Fibroblast of skin of scalp (primary cell): ENCODE measurements at places on chromosomes 3 and 15.
A peak's percentile ranks its signal among the peaks of the same experiment; 100 is the strongest.

- peak; percentile 51 for DNase-seq
Measured at GRCh38 chr3:43581343-43581742, 40.5 kb downstream of the ANO10 start.

DNA sequence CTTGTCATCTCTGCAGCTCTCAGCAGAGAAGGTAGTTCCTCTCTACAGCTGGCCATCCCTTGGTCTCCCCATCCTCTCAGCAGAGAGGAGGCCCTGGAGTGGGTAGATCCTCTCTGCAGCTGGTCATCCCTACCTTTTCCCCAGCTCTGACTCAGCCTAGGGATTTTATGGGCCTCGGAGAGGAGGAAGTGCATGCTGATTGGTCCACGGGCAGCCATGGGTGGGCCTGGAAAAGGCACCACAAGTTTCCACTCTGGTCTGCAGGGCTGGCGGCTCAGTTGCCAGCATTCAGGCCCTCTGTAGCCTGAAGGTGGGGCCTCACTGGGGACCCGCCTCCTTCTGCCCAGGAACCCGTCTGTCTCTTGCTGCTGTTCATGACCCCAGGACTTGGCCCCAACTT, 36.9 kb downstream of the NR1D2 start:
- no peak for DNase-seq

DNA sequence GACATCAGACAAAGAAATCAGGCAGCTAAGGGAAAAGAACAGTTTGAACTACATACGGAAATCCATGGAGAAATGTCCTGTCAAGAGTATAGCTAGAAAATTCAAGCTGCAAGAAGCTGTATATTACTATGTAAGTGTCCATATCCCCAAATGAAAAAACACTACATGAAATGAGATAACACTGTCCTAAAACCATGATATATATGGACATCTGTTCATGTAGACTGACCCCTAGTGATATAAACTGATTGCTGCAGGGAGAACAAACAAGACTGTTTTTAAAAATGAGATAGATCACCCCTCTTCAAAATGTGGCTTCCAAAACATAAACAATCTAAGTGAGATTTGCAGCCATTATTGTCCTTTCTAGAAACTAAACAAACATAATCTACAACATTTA, 985.6 kb downstream of the EPHA3 start:
- peak; percentile 27 for DNase-seq

DNA sequence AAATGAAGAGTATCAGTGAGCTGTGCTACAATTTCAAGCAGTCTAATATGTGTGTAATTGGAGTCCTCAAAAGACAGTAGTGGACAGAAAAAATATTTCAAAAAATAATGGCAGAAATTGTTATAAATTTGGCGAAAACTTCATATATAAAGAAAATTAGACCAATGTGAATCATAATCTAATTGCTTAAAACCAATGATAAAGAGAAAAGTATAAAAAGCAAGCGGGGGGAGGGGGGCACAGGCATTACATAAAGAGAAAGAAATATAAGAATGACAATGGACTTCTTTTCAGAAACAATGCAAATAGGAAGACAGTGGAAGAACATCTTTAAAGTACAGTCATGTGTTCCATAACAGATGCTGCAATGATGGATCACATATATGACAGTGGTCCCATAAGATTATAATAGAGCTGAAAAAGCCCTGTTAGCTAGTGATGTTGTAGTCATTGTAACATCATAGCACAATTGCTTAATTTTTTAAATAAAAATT, 7.9 kb upstream of the PXYLP1 start:
- DNase-seq: no peak

GRCh38 chr3:178778589-178778988, 242.4 kb downstream of the KCNMB2 start:
- no peak for DNase-seq

GRCh38 chr3:76552653-76553052, 487.2 kb upstream of the ROBO2 start:
- peak; percentile 27 for DNase-seq

DNA sequence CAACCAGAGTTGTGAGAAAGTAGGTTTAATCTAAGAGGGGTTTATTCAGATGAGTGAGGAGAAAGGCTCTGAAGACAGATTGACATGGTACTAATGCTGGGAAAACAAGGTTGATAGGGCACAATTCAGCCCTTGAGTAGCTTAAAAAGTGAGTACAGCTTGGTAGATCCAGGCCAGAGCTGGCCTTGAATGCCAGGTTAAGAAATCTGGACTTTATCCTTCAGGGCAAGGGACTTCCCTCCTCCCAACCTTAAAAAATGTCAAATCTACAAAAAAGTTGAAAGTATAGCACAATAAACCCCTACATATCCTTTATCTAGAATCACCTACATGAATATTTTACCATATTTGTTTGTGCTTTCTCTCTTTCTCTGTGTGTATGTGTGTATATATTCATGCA, 7.9 kb downstream of the TM4SF18 start:
- DNase-seq: no peak

DNA sequence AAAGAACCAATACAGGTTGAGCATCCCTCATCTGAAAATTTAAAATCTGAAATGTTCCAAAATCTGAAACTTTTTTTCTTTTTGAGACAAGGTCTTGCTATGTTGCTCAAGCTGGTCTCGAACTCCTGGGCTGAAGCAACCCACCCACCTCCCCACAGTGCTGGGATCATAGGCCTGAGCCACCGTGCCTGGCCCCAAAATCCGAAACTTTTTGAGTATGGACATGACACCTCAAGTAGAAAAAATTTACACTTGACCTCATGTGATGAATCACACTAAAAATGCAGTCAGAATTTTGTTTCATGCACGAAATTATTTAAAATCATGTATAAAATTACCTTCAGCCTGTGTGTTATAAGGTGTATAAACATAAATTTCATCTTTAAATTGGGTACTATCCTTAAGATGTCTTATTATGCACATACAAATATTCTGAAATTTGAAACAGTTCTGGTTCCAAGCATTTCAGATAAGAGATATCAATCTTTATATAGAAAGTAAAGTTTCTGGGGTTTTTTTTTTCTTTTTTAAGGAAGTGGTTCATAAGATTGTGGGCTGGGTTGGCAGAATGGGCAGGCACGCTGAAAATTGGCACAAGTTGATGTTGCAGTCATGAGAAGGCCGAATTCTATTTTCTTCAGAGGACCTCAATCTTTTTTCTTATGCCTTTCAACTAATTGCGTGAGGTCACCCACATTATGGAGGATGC, 72.5 kb downstream of the SPRED1 start:
- DNase-seq: no peak

GRCh38 chr3:97658668-97659285, 105.8 kb upstream of the ARL6 start:
- DNase-seq: peak; percentile 4

- DNase-seq: no peak
Measured at GRCh38 chr3:13243586-13243985, 170.4 kb upstream of the IQSEC1 start.

- no peak for DNase-seq
Measured at GRCh38 chr15:22895465-22896190, 57.2 kb downstream of the NIPA2 start.

DNA sequence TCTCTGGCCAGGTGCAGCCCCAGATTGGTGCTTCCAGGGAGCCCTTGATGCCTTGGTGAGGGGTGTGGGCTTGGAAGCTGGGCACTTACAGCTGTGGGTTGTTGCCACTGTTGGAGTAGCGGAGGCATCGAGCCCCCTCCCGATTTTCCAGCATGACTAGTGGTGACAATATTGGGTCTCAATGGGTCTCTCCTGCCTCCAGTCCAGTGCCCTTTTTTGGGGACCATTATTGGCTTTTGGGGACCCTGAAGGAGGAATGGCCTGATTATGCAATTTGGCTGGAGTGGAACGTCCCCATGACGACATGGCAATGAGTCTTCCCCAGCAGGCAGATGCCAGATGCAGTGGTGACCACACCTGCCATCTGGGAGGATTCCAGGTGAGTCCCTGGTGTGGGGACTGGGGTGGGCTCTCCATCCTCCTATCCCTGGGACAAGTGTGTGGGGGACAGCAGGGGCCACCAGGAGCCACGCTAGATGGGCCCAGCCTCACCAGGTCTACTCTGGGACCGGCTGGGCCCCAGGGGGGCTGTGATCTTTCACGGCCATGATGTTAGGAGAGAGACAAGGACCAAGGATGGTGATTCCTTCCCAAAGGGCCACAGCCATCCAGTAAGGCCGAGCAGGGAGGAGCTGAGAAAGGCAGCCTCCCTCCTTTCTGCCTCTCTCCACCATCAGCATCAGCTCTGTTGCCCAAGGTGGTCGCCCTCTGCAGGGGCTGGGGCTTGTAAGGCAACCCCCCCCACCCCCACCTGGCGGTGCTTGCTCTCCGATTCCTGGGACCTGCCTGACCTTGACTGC, 196.8 kb downstream of the GOLGA6L6 start:
- no peak for DNase-seq

DNA sequence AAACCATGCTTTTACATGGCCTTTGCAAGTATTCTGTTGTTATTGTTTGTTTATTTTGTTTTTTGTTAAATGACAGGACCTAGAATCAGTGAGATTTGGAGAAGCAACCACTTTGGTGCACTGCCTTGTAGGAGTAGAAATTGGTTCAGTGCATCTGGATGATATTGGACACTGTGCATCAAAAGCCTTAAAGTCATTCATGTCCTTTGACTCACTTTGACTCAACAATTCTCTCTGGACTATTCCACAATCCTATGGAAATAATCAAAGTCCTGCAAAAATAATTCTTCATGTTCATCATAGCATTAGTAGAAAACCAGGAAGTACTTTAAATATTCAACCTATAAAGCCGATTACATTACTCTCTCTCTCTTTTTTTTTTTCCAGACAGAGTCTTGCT, 224.8 kb downstream of the ABHD5 start:
- DNase-seq: no peak

- no peak for DNase-seq
Measured at GRCh38 chr3:124174476-124174875, 182.6 kb upstream of the ROPN1 start.

- no peak for DNase-seq
Measured at GRCh38 chr3:108250626-108251025, 28.4 kb upstream of the IFT57 start.

- DNase-seq: peak; percentile 91
Measured at GRCh38 chr3:128549283-128550112, 56.5 kb upstream of the GATA2 start.

DNA sequence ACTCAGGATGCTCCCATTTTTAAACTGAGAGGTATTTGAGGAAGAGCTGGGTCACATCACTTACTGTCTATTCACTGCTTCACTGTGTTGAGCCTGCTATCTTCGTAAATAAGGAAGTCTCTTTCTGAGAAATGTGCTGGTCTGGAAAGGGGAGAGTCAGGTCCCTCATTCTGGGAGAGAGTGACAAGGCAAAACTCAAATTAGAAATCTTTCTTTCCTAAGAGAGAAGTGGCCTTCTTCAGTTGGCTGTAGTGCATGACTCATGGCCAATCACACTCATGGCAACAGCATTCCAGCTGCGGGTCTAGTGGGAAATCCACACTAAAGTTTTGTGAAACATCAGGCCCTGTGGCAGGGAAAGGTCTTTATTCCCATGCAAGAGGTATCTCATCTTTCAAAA, 11.5 kb upstream of the TIMP4 start:
- DNase-seq: peak; percentile 54

DNA sequence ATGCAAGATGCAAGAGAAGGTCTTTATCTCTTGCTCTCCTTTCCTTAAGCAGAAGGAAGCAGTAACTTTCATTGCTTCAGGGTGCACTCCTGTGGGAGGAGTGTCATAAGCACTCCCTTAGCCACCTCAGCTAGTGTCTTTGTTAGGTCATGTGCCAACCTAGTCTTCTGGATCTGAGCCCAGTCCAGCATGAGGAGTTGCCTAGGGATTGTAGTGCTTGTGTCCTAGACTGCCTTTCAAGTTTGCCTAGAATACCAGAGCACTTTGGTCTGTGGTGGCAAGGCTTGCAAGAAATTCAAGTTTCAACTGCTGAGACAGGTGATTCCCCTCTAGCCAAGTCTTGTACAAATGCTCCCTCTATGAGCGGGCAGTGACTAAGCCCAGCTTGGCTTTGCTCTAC, 633.6 kb downstream of the ZNF385D start:
- no peak for DNase-seq

DNA sequence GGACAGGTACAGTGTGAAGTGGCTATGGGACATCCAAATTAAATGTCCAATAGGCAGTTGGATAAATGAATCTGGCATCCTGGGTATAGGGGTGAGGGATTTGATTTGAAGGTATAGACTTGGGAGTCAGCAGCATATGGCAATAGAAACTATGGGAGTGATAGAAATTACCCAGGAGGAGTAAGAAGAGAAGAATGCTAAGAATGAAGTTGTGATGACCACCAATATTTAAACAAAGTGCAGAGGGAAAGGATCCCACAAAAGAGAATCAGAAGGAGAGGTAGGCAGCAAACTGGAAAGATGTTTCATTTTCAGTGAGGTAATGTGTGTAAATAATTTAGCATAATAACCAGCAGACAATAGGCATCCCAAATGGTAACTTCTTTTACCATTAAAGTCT, 13.8 kb upstream of the MSL2 start:
- peak; percentile 64 for DNase-seq

DNA sequence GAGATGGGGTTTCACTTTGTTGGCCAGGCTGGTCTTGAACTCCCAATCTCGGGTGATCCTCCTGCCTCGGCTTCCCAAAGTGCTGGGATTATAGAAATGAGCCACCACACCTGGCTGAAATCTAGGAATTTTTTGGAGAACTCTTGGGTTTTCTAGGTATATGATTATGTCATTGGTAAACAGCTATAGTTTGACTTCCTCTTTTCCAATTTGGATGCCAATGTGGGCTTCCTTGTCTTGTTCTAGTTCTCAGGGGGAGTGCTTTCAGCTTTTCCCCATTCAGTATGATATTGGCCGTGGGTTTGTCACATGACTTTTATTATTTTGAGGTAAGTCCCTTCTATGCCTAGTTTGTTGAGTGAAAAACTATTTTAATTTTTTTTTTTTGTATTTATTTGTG, 17.9 kb downstream of the KCNMB3 start:
- DNase-seq: no peak

DNA sequence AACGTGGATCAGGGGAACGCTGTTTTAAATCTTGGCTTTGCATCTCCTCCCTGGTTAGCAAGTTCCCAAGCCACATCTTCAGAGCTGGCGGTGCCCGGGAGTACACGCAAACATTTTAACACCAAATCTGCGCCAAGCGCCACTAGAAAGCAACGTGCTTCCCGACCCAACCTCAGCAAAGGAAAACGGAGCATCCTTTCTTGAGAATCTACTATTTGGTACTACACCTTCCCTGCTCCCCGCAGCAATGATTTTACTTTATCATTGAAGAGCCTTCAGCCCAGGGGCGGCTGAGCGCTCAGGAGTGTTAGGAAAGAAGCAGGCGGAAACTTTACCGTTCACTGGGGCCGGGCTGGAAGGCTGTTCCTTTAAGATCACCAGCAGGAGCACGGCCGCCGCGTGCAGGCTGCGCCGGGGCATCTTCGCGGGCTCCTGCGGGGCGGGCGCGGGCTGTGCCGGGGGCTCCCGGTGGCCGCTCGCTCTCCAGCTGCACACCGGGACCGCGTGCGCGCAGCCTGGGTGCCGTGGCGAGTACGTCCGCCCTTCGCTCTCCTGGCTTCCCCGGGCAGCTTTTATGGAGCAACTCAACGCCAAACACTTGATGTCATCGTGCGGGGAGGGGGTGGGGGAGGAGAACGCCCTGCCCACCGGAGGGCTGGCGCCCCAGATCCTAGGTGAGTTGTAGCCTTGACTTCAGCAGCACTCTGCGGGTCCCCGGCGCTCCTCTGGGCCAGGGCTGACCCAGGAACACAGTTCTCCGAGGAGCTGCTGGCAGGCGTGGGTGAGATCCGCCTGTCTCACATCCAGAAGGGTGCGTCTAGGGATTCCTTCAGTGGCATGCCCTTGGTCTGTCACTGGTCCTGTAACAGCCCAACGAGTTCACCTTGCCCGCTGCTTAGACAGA, at the start of gene CA12:
Gene CA12 (minus strand): TSS at position 546 of the 904 bp plus-strand sequence. CDS start 126 bp downstream, at position 420.
- peak; percentile 53 for DNase-seq

- DNase-seq: no peak
Measured at GRCh38 chr3:107643038-107643883, 120.5 kb downstream of the BBX start.
